ENCODE measurements at places on chromosomes 13 and 19.

- DNase-seq, result no peak
Observed at GRCh38 chr19:21335721-21336120, 6.5 kb upstream of the ZNF708 start.

DNA sequence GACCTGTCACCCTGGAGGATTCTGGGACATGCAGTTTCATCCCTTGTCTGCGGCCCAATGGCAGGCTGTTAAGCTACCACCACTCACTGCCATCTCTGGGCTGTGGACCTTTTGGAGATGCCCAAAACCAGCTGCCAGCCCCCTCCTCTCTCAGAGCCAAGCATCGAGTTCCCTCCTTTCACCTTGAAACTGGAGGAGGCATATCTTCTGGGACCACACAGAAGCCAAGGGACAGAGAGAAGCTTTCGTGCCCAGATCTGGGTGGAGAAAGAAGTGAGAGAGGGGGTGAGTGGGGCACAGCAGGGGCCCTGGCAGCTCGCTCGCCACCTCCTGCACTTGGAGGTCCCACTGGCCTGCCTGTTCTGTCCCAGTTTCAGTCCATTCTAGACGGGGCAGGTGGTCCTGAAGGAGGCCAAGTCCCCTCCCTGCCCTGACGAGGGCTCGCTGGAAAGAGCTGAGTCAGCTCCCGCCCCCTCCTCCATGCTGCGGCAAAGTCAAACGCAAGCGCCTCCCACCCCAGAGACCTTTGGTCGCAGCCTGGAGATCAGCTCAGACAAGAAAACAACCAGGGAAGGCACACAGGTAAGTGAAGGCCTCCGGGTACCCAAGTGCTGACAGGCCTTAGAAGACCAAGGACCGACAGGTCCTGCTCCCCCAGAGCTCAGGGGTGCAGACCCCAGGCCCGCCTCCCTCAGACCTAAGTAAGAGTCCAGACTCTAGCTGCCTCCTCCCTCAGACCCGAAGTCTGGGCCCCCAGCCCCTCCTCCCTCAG lies 3.8 kb downstream of the BCAT2 start:
- DNase-seq, result peak; percentile 76

DNA sequence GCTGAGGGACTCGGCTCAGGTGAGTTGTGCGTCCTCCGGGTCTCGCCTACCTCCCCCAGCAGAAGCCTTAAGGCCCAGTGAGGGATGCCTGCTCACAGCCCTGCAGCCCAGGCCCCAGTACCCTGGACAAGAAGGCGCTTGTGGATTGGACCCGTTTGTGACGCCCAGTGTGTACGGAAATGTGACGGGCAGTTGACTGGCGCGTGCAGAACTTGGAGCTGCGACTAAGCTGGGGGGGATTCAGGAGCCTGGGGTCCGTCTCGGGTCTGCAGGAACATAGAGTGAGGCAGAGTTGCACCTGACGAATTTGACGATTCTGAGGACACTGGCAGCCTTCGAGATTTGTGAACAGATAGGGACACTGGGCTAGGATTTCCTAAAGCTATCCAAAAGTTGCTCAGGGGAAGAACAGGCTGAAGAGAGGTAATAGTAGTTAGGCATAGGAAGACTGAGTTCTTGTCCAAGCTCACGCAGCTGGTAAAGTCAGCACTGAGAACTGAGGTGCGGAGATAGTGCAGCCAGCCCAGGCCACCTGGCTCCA lies 519 bp downstream of the ZNF551 start:
- DNase-seq, result no peak

GRCh38 chr19:4844348-4845179 lies 13.1 kb upstream of the TICAM1 start:
- DNase-seq, result no peak

GRCh38 chr13:23956106-23956505 lies 58.8 kb upstream of the C1QTNF9B start:
- DNase-seq, result no peak

- no peak for DNase-seq
Observed at GRCh38 chr13:58919551-58919950, 1244.2 kb downstream of the DIAPH3 start.

GRCh38 chr13:95956589-95957148 lies 96.5 kb downstream of the UGGT2 start:
- no peak for DNase-seq

DNA sequence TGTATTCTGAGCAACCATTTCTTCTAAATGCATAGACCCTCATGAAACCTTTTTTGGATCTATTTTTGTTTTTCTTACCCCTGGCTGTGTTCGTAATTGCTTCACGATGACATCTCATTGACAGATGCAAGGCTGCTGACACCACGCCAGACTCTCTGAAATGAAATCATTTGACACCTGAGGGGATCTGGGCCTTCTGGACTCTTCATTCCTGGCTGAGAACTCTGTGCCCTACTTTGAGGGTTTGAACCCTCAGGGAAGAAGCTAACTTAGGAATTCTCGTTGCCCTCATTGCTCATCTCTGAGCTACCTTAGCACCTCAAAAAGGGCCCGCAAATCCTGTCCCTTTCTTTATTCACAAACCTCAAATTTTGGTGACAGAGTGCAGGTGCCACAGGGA lies 40.5 kb upstream of the NBEA start:
- DNase-seq, result no peak

GRCh38 chr13:31945202-31945961 lies 86.2 kb upstream of the FRY start:
- no peak for DNase-seq

Data from cerebellar nuclear complex (tissue), 1 donor.